Right lobe of liver (tissue), 6 donors: ENCODE measurements at places on chromosomes 5 and 9. TPM values are rescaled to one million over a fixed set of nuclear protein-coding genes. Genes with fewer than 3 reads are reported as not detected.

DNA sequence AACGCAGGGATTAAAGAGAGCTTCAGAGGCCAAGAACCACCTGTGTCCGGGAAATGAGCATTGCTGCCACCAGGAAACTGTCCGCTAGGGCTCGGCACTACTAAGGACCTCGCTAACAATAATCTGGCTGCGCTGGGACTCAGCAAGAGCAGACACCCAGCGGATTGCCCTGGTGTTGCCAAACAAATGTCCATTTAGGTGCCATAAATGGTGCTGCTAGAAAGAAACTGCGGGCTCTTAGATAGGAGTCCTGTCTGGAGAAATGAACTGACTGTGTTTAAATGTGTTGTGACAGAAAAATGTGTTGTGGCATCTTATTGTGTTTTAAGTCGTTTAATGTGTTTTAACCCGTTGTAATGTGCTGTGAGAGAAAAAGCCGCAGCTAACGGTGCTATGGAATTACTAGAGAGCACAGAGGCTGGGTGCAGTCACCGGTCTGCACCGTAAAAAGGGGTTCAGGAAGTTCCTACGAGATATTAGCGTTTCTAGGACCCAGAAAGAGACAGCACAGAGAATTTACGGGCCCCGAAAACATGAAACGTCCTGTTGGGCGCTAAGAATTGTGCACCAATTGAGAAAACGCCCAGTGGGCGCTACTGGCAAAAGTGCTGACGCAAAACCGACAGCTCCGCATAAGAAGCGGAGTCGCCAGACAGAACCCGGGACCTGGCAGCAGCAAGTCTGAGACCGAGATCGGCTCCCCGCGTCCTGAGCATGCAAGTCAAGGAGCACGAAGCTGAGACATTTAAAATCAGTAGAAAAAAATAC is 90.6 kb downstream of the ANXA2R start:
- DNase-seq: peak; percentile 66
- peaks cover 4% of the 10 kb centered on the region for H3K27me3 ChIP-seq
- H3K4me1 ChIP-seq: no peaks in the 10 kb centered on the region
- no peaks in the 10 kb centered on the region for H3K36me3 ChIP-seq
- peak overlapping the region; percentile 26 for H3K4me3 ChIP-seq

DNA sequence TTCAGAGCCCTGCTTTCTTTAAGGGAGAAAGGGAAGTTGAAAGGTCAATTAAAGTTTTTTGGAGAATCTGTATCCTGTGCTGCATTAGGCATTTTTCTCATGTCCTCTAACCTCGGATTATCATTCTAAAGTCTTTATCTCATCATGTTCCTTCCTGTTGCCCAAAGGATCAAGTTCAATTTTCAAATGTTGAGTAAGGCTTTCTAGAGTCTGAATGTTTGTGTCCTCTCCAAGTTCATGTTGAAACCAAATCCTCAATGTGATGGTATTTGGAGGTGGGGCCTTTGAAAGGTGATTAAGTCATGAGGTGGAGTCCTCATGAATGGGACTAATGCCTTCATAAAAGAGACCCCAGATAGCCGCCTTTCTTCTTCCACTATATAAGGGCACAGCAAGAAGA is 20.2 kb upstream of the TNC start:
- H3K27me3 ChIP-seq: no peaks in the 10 kb centered on the region
- H3K4me3 ChIP-seq: no peak overlapping the region
- no peak for DNase-seq
- no peaks in the 10 kb centered on the region for H3K4me1 ChIP-seq

Gene SPINK14
- total RNA-seq: not detected

Gene GPR150
- 0.11 TPM for total RNA-seq

GRCh38 chr9:136520053-136520540 is 25.8 kb downstream of the NOTCH1 start:
- H3K27me3 ChIP-seq: no peaks in the 10 kb centered on the region
- DNase-seq: peak; percentile 95
- H3K36me3 ChIP-seq: peaks cover 6% of the 10 kb centered on the region

Gene FGF18
- not detected for total RNA-seq

DNA sequence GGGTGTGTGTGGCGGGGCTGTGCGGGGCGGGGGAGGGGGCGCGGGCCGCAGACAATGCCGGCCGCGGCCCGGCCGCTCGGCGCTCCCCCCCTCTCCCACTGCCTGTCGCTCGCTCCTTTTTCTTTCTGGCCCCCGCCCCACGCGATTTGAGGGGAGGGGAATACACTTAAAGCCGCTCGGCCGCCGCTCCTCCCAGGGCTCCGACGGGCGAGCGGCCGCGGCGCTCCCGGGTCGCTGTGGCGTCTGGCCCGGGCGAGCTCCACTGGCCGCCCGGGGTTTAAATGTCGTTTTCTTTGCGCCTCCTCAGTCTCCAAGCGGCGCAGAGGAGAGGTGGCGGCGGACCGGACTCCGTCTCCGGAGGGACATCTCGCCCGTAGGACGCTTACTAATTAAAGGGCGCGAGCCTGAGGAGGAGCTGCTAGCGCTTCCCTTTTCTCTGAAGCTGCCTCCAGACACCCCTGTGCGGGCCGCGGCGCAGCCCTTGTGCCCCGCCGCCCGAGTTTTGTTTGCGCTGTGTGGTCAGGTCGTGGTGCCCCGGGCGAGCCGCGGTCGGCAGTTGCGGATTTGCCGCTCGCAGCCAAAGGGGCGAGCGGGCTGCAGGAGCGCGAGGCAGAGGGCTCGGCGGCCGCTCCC is 1.4 kb downstream of the ZSWIM6 start:
- no peaks in the 10 kb centered on the region for H3K36me3 ChIP-seq
- peak overlapping the region; percentile 80 for H3K4me3 ChIP-seq
- no peaks in the 10 kb centered on the region for H3K27me3 ChIP-seq

Gene C6
- 284 TPM for total RNA-seq

- no peaks in the 10 kb centered on the region for H3K27me3 ChIP-seq
- H3K4me3 ChIP-seq: no peak overlapping the region
- no peaks in the 10 kb centered on the region for H3K4me1 ChIP-seq
- H3K27ac ChIP-seq: no peak overlapping the region
- no peak for DNase-seq
These were observed 36.3 kb upstream of the STX17 start for GRCh38 chr9:99870126-99870525.

Gene LMX1B
- not detected for total RNA-seq

DNA sequence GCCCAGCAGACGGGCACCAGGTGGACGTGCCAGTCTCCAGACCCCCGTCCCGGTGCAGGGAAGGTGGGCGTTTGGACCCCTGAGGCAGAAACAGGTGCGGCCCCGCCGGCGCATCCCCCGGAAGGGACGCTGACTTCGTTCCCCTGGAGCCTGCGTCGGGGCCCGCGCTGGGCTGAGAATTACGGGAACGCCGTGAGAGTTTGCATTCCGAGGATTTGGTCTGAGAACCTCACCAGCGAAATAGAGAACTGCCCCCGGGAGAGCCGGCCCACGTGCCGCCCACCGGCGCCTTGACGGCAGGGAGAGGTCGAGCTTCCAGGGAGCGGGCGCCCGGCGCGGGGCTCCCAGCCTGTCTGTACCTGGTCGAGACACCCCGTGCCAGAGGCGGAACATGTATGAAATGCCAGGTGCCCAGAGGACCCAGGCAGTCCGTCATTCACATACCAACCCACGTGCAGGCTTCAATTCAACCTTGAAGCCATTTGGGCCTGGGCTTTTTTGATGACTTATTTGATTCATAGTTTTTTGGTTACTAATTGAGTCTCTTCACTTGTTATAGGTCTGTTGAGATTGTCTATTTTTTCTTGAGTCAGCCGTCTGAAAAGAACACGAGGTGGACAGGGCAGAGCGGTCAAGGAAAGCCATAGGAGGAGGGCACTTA is 877 bp upstream of the CAMSAP1 start:
- no peaks in the 10 kb centered on the region for H3K27me3 ChIP-seq
- peak overlapping the region; percentile 83 for H3K4me3 ChIP-seq
- H3K36me3 ChIP-seq: no peaks in the 10 kb centered on the region
- no peak for DNase-seq

- H3K27ac ChIP-seq: no peak overlapping the region
- no peaks in the 10 kb centered on the region for H3K27me3 ChIP-seq
- no peak overlapping the region for H3K4me3 ChIP-seq
- no peaks in the 10 kb centered on the region for H3K36me3 ChIP-seq
These were observed 22.8 kb downstream of the C9orf50 start for GRCh38 chr9:129598089-129598596.

Gene DDX4
- not detected for total RNA-seq

Gene TBC1D13
- 12.6 TPM for total RNA-seq

GRCh38 chr5:131379723-131380122 is 115.9 kb downstream of the CDC42SE2 start:
- no peaks in the 10 kb centered on the region for H3K36me3 ChIP-seq

Gene RACK1
- total RNA-seq: 1,078 TPM

GRCh38 chr9:98530806-98531386 is 177.8 kb downstream of the GABBR2 start:
- H3K36me3 ChIP-seq: no peaks in the 10 kb centered on the region
- no peak overlapping the region for H3K27ac ChIP-seq
- no peaks in the 10 kb centered on the region for H3K27me3 ChIP-seq
- no peaks in the 10 kb centered on the region for H3K4me1 ChIP-seq
- H3K4me3 ChIP-seq: no peak overlapping the region

DNA sequence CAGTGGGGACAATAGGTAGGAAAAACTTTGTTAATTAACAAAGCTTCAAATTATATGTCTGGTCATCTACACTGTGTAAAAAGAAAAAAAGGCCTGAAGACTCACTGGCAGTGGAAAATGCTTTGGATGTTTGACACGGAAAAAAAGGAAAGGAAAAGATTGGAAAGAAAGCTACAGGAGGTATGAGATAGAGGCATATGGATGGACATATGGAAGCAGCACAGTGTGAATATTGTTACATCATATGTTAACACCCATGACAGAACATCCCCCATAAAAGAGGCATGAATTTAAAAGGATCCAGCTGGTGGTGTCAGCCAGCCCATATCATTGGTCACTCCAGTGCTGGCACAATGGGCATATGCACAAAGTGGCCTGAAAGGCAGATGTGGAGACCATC is 19.0 kb upstream of the ADAMTS19 start:
- H3K27me3 ChIP-seq: no peaks in the 10 kb centered on the region
- H3K4me3 ChIP-seq: no peak overlapping the region
- no peaks in the 10 kb centered on the region for H3K4me1 ChIP-seq
- no peak for DNase-seq
- H3K36me3 ChIP-seq: no peaks in the 10 kb centered on the region
- no peak overlapping the region for H3K27ac ChIP-seq

Gene KCNV2
- total RNA-seq: not detected

GRCh38 chr5:133423618-133424282 is 188.6 kb downstream of the FSTL4 start:
- no peaks in the 10 kb centered on the region for H3K27me3 ChIP-seq
- no peaks in the 10 kb centered on the region for H3K4me1 ChIP-seq
- DNase-seq: peak; percentile 73
- no peaks in the 10 kb centered on the region for H3K36me3 ChIP-seq
- no peak overlapping the region for H3K4me3 ChIP-seq

DNA sequence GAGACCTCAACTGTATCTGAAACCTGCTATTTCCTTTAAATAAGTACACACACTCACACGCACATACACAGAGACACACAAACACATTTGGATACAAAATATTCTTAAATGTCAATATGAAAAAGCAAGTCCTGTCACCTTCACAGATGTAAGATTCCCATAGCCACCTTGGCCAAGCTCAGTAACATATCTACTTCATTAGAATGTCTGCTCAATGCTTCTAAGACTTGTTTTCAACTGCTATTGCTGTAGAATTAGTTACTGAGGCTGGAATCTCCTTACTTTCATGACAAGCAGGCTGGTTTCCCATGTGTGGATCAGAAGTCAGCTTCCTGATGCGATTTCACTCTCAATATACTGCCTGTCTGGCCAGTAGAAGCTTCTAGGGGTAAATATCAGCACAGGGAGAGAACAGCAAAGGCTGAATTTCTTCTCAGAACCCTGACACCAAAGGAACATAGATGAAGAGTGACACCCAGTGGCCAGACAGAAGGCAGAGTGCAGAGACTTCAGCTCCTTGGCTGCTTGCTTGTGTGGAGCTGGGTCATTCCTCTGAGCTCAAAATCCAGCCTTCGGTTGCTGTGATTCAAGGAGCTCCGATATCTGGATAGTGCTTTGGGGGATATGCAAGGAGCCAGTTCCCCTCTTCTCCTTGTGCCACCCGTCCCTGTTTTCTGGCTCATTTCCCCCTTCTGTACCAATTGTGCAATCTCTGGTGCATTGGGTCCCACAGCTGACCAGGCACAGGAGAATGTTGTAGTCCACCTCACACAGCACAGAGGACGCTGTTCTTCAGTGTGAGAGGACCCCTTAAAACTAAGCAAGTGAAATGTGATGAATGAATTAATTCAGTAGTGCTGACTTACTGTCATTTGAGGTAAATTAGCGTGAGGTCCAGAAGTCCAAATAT is 26.6 kb upstream of the ABLIM3 start:
- peaks cover 15% of the 10 kb centered on the region for H3K4me1 ChIP-seq
- H3K27ac ChIP-seq: no peak overlapping the region
- H3K4me3 ChIP-seq: no peak overlapping the region
- DNase-seq: no peak

- no peak overlapping the region for H3K4me3 ChIP-seq
- no peaks in the 10 kb centered on the region for H3K36me3 ChIP-seq
- no peak overlapping the region for H3K27ac ChIP-seq
- no peak for DNase-seq
These were observed 15.0 kb upstream of the CEP120 start for GRCh38 chr5:123438244-123438643.

DNA sequence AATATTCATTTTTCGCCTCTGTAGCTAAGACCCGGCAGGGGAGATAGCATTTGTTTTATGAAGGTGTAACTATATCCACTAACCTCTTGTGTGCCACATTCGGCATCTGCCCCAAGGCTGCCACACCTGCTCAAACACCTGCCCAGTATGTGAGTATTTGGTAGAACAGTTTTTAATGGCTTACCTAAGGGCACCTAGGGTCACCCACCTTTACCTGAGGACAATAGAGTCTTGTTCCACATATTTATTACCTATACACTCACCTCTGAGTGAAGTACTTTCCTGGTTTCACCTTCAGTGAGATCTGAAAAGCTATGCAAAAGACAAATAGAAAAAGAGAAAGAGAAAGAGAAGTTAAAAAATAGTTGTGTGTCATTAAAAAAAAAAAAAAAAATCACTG is 68.0 kb upstream of the PIP5K1B start:
- no peak overlapping the region for H3K4me3 ChIP-seq
- H3K27me3 ChIP-seq: no peaks in the 10 kb centered on the region
- no peaks in the 10 kb centered on the region for H3K4me1 ChIP-seq
